ENCODE measurements at places on chromosomes 5 and 9.
A peak's percentile ranks its signal among the peaks of the same experiment; 100 is the strongest.

DNA sequence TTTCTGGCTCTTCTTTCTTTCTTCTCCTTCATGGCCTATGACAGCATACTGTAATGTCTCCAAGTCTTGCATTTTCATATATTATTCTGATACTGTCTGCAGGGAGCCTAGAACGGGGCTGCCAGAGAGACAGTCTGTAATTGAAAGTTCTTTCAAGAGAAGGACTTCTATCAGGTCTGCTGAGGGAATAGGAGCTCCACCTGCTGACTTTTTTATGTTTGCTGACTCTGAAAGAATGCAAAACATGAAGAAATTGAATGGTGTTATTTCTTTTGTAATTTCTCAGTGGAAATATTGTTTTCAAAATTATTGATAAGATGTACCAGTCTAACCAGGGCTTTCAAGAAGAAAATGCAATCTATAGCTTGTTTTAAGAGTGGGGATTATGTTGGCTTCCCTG, 121.9 kb upstream of the RFX3 start:
- no peak for DNase-seq

GRCh38 chr5:126358525-126358924, 64.7 kb upstream of the GRAMD2B start:
- no peak for DNase-seq

DNA sequence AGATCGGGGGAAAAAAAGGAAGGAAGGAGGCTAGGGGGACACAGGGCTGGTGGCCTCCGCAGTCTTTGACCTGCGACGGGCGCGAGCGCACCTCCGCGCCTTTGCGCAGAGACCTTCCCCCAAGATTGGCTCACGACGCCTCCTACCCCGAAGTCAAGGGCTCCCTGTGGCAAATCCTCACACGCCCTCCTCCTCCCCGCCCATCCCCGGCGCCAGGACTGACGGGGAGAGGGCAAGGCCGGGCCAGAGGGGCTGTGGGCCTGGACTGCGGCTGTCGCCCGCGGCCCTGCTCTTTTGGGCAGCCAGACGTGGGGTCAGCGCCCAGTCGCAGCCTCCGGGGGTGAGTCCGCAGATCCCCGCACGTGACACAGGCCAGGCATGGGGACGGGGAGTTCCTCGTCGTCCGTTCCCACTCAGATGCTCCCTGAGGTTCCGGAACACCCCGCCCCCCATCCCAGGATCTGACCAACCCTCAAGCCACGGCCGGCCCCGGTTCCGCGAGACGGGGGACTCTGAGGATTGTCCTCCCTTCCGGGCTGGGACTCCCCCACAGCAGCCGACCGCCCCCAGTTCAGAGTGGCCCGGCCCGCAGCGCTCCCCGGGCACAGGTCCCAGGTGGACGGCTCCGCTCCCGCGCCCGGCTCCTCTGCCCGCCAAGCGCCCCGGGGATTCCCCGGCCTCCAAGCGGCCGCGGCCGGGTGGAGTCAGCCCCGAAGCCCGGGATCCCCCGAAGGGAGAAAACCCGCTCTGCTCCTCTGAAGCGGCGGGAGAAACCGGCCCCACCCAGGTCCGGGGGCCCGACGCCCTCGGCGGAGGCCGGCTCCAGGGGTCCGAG, 543 bp upstream of the ANKRD33B start:
- no peak for DNase-seq

- DNase-seq, result no peak
Observed at GRCh38 chr5:95216136-95216955, 68.5 kb downstream of the MCTP1 start.

DNA sequence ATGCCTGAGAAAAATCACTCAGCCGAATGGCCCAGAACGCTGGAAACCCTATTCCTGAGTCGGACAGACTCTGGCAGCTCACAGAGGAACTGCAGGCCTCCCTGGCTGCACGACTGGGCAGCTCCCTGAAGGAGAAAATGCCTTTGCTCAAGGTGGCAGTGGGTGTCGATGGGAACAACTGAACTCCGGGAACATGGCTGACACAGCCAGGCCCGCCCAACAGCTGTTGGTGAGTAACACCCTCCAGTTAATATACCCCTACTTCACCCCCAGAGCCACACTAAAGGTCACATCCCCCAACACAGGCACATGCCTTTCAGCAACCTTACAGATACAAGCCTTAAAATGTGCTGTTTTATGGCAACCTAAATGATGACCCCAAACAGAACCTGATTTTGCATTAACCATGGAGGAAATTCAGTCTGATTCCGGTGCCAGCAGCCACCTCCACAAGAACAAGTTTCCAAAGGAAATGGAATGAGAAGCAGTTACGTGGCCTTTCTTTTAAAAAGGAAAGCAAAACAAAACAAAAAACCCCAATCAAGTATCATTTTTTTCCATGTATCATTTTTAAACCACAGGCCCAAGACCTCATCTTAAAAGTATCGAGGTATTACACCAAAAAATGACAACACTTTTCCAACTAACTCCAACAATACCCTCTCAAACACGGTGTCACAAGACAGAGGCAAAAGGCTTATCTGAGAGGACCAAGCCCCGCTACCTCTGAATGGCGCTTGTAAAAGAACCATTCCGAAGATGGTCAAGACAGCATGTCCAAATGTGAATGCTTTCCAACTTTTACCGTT, 3.1 kb downstream of the KLF9 start:
- DNase-seq, result peak; percentile 32

DNA sequence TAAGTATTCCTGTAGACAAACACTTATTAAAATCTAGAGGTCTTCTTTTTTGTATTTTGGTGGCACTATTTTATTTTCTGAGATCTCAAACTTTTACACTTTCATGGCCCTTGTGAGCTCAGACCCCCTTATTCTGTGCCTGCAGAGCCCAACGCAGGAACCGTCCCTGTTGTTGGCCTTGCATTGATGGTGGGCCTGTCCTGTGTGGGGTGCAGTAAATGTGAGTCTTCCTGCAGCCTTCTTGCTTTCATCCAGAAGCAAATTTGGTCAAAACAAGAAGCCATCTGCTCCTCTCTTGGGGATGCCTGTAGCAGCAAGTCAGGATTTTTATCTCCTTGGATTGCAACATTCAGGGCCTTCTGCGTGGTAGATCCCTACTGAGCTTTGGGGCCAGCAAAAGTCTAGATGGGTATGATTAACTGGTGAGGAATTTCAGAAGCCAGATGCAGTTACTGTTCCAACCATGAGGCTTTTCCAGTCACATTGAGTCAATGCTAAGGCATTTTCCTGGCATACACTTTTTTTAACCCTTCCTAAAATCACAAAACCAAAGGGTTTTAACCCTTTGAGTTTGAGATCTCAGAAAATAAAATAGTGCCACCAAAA, 31.7 kb downstream of the BASP1 start:
- no peak for DNase-seq

- DNase-seq, result no peak
Observed at GRCh38 chr9:78354324-78354973, 57.5 kb downstream of the PSAT1 start.

GRCh38 chr5:21810737-21811316, 1042.3 kb downstream of the CDH12 start:
- DNase-seq, result no peak

- no peak for DNase-seq
Observed at GRCh38 chr5:97383996-97384395, 200.9 kb upstream of the RIOK2 start.

GRCh38 chr5:39640552-39640951, 215.8 kb upstream of the DAB2 start:
- no peak for DNase-seq

- no peak for DNase-seq
Observed at GRCh38 chr5:90437663-90438062, 28.1 kb upstream of the CETN3 start.

- no peak for DNase-seq
Observed at GRCh38 chr9:86246752-86247161, 12.7 kb downstream of the C9orf153 start.

- no peak for DNase-seq
Observed at GRCh38 chr5:107500347-107500746, 170.4 kb downstream of the EFNA5 start.

DNA sequence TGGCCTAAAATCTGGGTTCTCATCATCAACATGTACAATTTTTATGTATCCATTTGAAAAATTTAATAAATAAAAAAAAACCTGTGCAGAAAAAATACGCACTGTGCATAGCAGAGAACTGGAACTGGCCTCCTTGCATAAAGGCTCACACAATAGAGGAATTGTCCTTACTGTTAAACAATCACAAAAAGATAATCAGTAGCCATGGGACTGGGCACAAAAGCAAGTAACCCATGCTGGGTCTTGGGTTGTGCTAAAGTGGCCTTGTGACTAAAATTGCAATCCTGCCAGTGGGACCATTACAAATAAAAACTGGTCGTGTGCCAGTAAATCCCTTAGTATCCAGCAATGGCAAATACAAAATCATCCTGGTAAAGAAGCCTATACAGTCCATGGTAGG, 1646.6 kb downstream of the MAT2B start:
- DNase-seq, result no peak

GRCh38 chr5:147458581-147458980, 51.3 kb downstream of the DPYSL3 start:
- no peak for DNase-seq

GRCh38 chr9:12933957-12934356, 159.1 kb downstream of the LURAP1L start:
- DNase-seq, result no peak

DNA sequence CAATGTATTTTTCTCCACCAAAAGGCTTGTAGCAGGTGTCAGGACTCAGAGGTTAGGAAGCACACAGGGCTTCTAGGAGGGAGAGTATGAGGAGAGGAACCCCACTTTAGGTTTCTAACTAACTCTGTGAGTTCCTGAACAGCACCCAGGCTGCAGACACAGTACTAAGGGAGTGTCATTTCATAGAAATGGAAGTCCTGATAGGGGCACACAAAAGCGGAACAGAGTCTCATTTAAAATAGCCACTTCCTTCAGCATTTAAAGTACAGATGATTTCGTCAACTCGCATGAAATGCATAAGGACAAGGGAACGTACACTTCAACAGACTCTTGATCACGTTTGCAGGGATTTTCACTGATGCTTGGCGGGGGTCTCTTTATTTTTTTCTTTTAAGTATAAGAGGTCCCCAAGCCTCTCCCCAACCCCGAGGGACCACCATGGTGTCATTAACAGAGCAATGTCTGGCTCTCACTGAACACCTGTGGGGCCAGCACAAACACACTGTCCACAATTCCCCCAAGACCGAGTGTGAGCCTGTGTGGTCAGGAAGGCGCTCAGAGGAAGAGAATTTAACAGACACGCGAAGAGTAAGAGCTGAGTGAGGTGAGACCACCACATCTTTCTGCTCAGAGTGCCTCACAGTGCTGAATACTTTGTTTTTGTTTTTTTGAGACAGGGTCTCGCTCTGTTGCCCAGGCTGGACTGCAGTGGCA, 82.3 kb downstream of the SECISBP2 start:
- no peak for DNase-seq

GRCh38 chr9:969310-970150, 6.9 kb upstream of the DMRT3 start:
- DNase-seq, result no peak

DNA sequence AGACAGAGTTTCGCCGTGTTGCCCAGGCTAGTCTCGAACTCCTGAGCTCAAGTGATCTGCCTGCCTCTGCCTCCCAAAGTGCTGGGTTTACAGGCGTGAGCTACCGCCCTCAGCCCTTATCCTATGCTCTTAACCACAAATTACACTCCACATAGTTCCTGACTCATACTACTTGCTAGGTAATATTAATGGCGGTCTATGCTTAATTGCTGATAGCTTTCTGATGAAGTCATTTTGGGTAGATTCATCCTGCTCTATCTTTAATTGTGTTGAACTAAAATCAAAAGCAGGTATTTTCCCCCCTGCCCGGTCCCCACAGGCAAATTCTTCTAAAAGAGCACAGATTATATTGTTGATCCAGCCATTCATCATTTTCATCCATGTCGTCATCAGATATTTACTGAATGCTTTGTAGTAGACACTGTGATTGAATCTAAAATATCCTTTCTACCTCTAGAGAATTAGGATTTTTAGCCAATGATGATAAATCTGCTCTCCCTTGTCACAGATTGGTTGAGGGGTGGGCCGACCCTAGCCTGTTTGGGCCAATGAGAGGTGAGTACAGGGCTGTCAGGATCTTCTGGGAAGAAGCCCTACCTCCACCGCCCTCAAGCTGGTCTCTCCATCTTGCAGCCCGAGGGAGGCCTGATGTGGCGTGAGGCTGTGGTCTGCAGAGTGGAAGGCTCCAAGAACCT, 144.8 kb downstream of the NR3C1 start:
- no peak for DNase-seq

DNA sequence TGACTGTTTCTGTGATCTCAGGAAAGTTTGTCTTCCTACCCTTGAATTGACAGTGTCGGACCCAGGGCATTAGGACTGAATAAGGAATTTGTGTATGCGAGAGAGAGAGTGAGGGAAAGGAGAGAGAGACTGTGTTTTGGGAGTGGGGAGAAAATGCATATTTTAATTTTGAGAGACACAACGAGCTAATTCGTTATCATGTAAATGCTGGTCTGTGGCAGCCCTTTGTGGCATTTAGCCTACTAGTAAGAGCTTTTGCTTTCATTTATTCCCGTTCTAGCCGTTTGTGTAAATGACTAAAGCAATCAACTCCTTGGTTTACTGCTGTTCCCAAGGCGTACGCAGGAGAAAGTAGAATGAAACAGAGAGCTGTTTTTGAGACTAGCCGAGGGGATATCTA, 79.8 kb upstream of the MAMDC2 start:
- no peak for DNase-seq

GRCh38 chr5:89546657-89547056, 663.7 kb upstream of the MEF2C start:
- DNase-seq, result no peak

DNA sequence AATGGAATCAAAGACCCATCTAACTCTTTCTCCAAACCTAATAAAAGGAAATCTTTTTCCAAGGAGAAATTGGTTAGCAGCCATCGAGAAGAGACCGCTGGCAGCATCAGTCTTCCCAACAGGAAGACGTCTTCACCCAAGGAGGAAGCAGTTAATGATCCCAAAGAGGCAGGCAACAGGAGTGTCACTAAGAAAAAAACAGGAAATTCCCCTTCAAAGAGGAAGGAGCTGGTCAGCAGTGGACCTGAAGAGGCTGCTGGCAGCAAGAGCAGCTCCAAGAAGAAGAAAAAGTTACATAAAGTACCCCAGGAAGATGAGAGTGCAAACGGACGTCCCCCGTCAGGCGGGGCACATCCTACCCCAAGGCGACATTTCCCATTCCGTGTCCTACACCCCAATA, 143.7 kb downstream of the ELAVL2 start:
- no peak for DNase-seq

GRCh38 chr9:133406480-133407307, 11.1 kb downstream of the REXO4 start:
- DNase-seq, result peak; percentile 72

DNA sequence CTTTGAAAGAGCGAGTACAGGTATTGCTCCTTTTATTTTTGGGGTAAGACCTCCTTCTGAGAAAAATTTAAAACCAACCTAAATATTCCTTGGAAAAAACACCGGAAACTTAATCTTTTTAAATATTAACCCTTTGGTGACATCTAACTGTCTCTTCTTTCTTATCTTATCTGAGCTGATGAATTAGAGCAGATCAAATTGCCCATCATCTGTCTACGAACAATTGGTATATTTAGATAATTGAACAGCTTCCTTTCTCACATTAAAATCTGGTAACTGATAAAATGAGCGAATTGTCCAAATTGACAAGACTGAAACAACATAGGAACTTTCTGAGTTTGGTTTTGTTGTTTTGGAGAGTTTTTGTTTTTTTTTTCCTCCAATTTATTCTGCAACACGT, 2.0 kb downstream of the ISL1 start:
- DNase-seq, result no peak

GRCh38 chr5:97443740-97444139, 260.7 kb upstream of the RIOK2 start:
- no peak for DNase-seq
